ENCODE measurements at places on chromosomes 5 and 9.

- no peak for DNase-seq
These were observed 95.5 kb downstream of the PDE8B start for GRCh38 chr5:77305956-77306355.

DNA sequence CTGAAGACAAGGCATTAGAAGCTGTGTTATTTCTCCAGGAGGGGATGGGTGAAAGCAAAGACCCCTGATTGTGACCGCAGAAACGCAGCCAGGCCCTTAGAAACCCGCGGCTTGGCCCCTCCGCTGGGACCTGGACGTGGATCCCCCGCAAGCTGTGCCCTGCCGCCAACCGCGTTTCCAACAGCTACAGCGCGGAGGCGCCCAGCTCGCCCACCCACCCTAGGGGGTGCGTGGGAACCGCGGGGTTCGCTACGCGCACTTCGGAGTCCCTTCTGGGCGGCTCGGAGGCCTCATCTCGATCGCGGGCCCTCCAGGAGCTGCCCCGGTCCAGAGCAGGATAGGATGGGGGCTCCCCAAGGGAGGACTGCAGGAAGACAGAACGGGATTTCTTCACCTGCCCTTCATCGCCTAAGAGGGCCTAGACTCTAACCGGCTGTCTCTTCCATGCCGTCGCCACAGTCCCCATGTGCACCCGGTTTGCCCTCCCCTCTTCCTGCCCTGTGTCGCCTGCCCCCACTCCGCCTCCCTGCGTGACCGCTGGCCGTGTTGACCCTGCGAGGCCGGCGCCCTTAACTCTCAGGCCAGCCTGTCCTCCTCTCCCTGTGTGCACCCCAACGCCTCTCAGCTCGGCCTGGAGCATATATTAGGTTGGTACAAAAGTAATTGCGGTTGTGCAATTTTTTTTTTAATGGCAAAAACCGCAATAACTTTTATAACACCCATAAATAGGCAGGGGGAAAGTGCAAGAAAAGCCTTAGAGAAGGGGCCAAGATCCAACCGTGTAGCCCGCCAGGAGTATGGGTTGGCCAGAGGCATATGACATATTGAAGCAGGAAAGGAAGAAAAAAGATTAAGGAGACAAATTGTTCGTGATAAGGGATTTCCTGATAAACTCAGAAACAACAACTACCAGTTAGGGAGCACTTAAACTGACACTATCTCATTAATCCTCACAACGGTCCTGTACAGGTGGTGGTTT is 68.1 kb upstream of the FREM1 start:
- no peak for DNase-seq

DNA sequence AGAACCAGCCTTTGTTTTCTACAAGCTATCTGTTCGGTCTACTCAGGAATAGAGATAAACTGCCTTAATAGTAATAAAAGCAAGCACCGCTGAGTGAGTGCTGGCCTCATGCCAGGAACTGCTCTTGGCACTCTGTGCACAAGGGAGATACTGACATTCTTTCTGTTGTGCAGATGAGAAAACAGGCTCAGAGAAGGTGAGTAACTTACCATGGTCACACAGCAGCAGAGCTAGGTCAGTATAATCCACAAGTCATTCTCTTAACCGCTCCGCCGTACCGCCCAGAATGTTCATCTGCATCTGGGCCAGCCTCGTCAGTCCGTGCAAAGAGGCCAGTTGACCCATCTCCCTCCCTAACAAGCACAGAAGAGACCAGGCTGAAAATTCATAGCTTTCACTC is 27.4 kb downstream of the QRFP start:
- DNase-seq, result no peak

- DNase-seq, result no peak
These were observed 114.8 kb upstream of the ANKH start for GRCh38 chr5:14986413-14986812.

GRCh38 chr5:82275216-82275664 is 2.9 kb downstream of the RPS23 start:
- no peak for DNase-seq

DNA sequence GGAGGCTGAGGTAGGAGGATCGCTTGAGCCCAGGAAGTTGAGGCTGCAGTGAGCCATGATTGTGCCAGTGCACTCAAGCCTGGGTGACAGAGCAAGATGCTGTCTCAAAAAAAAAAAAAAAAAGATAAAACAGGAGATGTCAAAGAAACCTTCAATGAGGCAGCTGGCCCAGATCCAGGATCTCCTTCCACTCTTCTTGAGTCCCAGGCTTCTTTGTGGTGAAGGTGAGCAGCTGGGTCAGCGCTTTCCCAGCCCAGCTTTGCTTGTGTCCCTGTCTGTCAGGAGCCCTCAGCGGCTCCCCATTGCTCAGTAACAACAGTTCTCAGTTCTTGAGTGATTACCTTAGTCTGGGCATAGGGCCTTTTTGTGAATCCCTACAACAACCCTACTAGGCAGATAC is 69.4 kb upstream of the PSD2 start:
- no peak for DNase-seq

GRCh38 chr5:1134478-1134877 is 22.6 kb upstream of the SLC12A7 start:
- DNase-seq, result peak; percentile 67

DNA sequence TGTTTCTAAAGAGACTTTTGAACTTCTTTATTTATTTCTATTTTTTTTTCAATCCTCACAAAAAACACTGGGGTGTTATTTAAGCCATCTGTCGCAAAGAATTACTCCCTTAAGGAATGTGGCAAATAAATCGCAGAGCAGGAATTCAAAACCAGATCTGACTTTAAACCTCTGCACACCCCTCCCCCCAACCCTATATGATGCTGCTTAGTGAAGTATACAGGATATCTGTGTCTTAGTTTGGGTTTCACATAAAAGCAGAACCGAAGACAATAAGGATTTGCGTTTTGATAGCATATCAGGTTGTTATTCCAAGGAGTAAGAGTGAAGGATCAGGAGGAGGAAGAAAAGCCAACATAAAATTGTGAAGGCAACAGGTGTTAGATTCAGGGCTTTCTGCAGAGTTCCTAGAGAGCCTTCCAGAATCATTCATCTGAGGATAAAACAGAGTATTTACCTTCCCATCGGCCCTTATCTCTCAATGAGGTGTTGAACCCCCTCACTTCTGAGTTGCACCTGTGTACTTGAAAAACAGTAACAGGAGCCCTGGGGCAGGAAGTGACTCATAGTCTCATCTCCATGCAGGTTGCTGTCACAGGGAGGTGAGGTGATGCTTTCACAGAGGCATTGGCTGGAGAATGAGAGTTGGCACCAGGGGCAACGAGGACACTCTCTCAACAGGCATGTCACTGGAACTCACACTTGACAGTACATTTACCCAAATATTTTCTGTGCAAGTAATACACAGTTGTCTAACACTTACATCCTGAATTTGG is 33.5 kb upstream of the DMRT3 start:
- DNase-seq, result no peak

DNA sequence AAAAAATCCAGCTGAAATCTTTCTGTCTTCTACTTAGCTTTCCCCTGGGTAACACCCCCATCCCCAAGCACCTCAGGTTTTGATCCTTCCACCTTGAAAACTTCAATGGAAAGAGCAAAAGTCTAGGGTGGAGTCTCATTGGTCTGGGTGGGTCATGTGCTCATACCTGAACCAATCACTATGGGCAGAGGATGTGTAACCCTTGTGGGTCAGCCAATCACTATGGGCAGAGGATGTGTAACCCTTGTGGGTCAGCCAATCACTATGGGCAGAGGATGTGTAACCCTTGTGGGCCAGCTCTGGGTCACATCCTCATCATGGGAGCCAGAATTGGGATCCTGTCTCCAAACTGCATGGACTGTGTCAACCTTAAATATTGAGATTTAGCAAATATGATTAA is 18.5 kb downstream of the NAIF1 start:
- DNase-seq, result no peak

DNA sequence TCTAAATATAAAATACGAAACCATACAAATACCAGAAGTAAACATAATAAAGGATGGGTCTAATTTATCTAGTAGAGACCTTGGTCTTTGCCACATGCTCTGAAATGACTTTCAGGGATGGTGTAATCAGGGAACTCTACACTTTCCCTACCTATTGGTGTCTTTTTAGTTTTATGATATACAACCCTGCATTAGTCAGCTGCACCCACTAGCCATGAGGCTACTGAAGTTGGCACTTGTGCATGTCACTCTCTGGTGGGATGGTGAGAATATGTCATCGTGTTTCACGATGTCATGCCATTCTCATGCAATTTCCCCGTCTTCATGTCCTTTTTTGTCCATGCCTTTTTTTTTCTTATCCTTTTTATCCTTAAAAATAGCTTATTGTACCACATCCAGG is 234.9 kb upstream of the ACTBL2 start:
- peak; percentile 4 for DNase-seq

- no peak for DNase-seq
These were observed 402.6 kb downstream of the TMEM232 start for GRCh38 chr5:110323832-110324231.

- no peak for DNase-seq
These were observed 19.0 kb upstream of the WHRN start for GRCh38 chr9:114524247-114524681.

DNA sequence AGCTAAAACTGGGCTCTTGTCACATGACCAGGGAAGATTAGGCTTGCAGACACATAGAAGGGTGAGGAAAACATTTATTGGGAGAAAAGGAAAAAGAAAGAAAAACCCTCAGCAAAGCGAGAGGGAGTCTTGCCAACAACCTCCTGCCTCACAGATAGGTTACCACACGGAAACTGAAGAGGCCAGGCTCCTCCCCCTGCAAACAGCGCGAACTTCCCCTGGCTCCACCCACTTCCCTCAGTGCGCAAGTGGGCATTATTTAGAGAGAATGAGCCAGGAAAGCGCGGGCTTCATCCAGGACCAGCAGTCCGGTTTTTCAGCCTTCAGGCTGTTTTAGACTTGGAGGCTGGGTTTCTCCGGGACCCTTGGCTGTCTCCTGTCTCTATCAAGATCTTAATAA is 70.3 kb downstream of the STK32A start:
- no peak for DNase-seq

GRCh38 chr9:123678038-123678877 is 251.7 kb downstream of the DENND1A start:
- DNase-seq, result no peak

DNA sequence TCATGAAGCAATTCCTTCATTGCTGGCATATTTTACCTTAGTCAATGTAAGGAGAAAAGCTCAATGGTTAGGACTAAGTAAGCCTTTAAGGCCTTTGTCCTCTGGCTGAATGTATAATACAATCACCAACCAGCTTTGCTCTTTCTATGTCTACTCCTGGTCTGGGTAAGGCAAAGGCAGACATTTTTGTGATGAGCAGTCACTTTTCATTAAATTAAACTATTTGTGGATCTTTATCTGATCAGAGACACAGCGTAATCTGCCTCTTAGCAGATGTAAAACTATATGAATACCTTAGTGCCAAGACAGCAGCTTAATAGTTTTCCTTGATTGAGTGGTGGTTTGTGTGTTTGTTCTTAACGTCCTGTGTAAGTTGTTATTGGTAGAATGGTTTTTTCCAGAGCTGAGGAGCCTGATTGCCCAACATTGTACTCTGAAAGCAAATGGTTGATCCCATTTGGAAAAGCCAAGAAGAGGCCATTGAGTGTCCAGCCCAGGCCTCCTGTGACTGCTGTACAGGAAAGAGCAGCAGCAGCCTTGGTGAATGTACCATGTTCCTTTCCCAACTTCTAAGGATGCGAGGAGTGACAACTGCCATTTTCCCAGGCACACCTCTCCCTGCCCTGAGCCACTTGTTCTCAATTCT is 16.5 kb upstream of the CXXC5 start:
- DNase-seq, result no peak

DNA sequence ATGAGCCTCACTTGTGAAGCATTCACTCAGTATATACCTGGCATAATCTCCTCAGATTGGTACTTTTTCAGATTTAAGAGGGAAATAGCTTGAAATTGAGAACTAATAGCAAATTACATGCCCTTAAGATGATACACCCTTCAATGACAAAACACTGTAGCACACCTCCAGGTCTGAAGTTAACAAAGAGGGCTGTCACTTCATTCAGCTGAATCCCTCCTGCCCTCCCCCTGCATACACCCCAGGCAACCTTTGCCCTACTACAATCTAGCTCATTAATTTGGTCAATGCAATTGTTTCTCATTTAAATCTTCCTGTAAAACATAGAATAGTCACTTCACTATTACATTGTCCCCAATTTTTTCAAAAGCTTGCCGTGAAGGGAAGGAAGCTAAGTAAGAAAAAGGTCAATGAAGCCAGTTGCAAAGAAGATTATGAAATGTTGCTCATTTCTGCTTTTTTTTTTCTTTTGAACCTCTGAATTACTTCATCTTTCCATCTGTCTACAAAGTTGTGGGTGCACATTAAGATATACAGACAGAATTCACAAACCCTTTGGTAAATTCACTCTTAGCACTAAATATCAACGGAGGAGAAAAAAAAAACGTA is 294.8 kb upstream of the PTGER4 start:
- peak; percentile 41 for DNase-seq

DNA sequence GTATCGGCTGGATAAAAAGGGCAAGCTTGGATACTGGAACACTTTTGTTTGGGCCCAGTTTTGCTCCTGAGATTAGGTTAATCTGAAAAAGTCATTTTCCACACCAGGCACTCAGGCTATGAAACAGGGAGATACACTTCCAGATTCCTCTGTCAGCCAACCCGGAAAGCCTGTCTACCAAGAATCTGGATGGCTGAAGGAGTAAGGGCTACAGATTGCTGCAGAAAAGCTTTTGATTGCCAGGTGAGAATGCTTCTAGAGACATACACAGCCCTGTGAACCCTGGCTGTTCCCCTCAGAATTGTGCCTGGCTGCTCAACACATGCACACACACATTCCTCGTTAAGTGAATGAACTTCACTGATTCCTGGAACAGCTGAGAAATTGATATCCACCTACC is 114.4 kb downstream of the PSD2 start:
- no peak for DNase-seq

- no peak for DNase-seq
These were observed 39.4 kb downstream of the SLC6A3 start for GRCh38 chr5:1405539-1406530.

DNA sequence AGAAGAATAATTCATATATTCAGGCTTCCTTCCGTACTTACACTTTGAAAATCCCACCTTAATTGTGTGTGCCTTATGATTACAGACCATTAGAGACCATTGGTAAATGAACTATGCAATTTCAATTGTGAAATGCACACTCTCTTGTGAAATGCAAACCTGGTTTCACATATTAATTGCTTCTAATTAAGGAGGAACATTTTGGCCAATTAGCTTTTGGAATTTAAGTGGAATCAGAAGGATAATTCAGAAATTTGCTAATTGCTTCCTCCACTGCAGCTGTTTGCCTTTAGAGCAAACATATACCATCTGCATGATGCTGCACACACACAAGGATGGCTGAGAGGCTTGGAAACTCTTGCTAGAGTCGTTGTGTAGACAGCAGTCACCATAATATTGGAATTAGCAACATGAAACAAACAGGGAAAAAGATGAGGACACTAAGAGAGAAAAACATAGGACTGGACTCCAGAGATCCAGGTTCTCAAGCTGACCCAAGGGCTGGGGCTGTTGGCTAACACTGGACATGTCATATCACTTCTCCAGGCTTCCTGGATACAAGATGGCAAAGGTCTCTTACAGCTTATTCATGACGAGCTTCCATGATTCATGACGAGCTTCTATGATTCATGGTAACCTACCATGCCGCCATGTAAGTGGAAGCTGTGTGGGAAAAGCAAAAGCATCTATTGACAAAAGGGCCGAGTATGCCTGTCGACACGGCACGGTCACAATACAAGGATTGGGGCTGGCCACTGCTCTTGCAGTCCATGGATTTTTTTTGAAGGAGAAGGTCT is 78.0 kb downstream of the PTCH1 start:
- no peak for DNase-seq

Measured in suppressor macrophage (primary cell).